Activated CD4-positive, alpha-beta memory T cell treated with anti-CD3 and anti-CD28 coated beads for 36 hours (primary cell): ENCODE measurements at places on chromosomes 7 and 10. TPM values are rescaled to one million over a fixed set of nuclear protein-coding genes. Genes with fewer than 3 reads are reported as not detected.

Gene ADIRF
- total RNA-seq, result not detected

Gene STEAP4
- not detected for total RNA-seq

Gene GRM8
- not detected for total RNA-seq

Gene CDCA7L
- total RNA-seq, result 62.5 TPM

Gene ERVW-1
- not detected for total RNA-seq

Gene STAMBPL1
- 27.9 TPM for total RNA-seq
